Brain (organoid and tissue), 16 donors: ENCODE measurements at places on chromosomes 16 and 17.

DNA sequence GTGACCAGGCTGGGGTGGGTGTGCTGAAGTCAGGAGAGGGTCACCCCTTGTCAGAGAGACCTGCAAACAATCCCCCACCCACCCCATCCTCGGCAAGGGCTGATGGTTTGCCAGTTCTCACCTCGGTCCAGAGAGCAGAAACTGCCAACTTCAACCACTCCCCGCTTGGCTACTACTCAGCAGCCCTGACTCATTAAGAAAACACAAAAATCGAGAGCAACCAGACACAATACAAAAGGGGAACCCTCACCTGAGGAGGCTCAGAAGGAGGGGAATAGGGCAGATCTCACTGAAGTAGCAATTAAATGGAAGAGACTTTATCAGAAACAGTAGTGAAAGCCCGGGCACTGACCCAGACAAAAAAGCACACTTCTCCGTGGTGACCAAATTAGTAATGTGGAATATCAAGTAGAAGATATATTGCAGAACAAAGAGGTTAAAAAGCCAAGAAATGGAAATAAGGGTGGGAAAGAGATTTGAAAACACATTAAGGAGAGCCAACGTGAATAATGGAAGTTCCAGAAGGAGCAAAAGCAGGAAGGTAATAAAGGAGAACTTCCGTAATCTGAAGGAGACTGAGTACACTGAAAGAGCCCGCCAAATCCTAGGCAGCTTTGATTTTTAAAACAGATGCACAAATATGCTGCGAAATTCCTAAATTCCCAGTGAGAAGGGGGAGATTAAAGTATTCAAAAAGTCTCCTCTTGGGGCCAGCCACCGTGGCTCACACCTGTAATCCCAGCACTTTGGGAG lies 23.6 kb downstream of the CENPV start:
- DNase-seq: no peak

- DNase-seq: no peak
Observed at GRCh38 chr17:35865412-35866340, 3.0 kb downstream of the HEATR9 start.

DNA sequence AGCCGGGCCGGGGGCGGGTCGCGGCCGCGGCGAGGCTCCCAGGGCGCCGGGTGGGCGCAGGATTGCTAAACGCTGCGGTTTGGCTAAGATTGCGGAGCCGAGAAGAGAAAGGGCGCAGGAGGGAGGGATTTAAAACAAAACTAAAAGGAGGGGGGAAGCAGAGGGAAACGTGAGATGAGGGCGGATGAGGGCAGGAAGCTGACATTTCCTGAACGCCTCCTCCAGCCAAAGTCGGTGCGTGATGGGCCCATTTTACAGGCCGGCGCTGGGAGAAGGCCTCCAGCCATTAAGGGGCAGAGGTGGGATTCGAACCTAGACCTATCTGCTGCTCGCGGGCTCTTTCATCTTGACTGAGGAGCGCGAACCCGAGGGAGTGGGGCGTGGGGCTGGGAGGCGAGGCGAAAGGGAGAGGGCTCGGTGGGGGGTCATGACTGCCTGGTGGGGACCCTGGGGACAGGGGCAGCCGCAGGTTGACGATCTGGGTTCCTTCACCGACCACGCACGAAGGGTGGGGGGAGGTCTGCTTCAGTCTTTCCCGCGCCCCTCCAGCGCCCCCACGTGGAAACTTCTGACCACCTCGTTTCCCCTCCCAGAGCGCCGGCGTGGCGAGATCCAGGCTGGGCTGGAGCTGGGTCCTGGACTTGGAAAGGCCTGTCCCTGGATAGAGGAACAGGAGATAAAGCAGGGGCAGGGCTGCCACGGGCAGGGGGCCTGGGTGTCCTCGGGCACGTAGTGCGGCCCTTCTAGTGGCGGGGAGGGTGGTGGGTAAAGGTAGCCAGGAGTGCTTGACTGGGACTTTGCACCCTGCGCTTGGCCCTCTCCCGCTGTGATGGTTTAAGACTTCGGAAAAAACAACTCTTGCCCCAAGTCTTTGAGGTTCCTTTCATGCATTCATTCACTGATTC lies 3.8 kb upstream of the TAC4 start:
- DNase-seq: peak; percentile 63

- no peak for DNase-seq
Observed at GRCh38 chr17:11047228-11047627, 193.8 kb upstream of the SHISA6 start.

GRCh38 chr16:65071433-65072311 lies 50.2 kb downstream of the CDH11 start:
- peak; percentile 74 for DNase-seq

GRCh38 chr16:49800441-49800840 lies 55.5 kb downstream of the ZNF423 start:
- no peak for DNase-seq

DNA sequence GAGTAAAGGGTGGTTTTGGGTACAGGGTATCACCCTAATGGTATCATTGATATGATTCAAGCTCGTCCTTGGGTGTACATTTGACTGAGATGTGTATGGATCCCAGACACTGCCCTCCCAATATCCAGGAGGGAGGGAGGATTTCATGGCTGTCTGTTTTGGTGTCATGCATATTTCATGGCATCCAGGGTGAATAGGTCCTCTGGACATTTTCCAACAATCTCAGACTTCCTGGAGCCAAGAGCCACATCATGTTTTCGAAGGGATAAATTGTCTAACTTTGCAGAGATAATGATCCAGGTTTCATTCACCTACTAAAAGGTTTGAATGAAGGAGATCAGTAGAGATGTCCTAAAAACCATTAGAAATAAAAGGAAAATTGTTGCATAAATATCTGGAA lies 431.9 kb downstream of the SHISA9 start:
- no peak for DNase-seq

- DNase-seq: no peak
Observed at GRCh38 chr16:70737377-70738082, 51.7 kb upstream of the MTSS2 start.

DNA sequence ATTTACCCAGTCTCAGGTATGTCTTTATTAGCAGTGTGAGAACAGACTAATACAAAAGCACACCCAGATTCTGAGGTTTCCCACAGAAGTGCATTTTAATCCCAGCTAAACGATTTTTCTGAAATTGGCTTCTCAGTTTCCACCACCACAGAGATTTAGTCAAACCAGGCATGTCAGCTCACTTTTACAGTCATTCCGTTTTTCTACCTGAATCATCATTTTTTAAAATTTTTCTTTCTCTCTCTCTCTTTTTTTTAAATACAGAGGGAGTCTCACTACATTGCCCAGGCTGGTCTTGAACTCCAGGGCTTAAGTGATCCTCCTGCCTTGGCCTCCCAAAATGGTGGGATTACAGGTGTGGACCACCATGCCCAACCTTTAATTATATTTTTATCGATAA lies 389.1 kb downstream of the HAPSTR1 start:
- DNase-seq: no peak

DNA sequence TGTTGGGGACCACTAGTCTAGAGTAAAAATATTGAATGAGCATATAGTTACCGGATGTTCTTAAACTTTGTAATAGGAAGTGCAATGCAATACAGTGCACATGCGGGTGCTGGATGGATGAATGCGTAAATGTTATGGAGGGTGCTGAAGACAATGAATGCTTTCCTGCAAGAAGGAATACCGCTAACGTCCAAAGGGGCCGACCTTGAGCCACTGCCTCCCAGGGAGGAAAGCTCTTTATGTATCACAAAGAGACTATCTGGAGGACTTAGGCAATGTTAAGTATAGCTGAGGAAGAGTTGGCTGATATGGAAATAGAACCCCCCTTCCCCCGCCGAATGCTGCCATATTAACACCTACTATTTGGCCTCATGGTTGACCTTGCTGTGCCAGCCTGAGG lies 27.5 kb upstream of the SHCBP1 start:
- DNase-seq: no peak

- peak; percentile 86 for DNase-seq
Observed at GRCh38 chr17:35715416-35715815, 16.0 kb upstream of the RASL10B start.

- no peak for DNase-seq
Observed at GRCh38 chr17:48374650-48375230, 55.3 kb downstream of the SKAP1 start.

DNA sequence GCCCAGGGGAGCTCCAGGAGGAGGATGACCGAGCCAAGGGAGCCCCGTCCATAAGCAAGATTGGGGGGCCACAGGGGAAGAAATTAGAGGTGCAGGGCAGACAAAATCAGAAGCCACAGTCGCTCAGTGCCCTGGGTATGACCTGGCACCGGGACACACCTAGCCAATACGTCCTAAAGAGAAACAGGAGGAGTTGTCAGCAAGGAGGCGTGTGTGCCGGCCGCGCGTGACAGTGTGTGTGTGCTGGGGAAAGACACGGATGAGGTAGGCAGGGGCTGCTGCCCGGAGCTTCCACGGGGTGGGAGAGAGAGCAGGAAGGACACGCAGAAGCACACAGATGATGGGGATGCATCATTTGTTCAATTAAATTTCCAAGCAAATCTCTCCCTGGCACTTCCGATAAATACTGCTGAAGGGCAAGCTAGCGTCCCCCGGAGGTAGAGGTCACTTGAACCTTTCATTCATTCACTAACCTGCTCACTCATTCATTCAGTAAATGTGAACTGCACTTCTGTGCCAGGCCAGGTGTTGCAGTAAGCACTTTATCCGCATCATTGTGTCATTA lies 38.0 kb downstream of the C16orf95 start:
- no peak for DNase-seq

DNA sequence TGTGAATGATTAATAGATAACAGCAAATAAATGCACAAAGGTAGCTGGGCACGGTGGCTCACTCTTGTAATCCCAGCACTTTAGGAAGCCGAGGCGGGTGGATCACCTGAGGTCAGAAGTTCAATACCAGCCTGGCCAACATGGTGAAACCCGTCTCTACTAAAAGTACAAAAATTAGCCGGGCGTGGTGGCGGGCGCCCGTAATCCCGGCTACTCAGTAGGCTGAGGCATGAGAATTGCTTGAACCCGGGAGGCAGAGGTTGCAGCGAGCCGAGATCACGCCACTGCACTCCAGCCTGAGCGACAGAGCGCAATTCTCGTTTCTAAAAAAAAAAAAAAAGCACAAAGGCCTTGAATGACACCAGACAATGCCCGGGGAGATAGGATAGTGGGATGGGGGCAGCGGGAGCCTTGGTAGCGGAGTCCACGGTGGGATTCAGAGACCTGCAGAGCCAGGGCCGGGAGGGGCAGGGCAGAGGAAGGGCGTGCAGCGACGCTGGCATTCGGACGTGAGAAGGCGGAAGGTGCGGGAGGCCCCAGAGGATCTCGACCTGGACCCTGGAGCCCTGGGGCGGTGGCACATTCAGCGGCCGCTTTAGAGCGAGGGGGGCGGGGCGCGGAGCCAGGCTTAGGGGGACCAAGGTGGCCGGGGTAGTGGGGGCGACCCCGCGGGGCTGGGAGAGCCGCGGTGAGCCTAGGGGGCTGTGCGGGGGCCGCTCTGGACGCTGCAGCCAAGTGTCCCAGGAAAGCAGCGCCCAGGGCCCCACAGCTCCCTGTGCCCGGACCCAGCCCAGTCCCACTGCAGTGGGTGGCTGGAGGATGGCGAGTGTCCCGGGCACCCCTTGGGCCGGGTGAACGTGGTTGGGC lies 999 bp upstream of the FLYWCH2 start:
- no peak for DNase-seq

- DNase-seq: no peak
Observed at GRCh38 chr17:73706858-73707257, 62.6 kb upstream of the SDK2 start.

DNA sequence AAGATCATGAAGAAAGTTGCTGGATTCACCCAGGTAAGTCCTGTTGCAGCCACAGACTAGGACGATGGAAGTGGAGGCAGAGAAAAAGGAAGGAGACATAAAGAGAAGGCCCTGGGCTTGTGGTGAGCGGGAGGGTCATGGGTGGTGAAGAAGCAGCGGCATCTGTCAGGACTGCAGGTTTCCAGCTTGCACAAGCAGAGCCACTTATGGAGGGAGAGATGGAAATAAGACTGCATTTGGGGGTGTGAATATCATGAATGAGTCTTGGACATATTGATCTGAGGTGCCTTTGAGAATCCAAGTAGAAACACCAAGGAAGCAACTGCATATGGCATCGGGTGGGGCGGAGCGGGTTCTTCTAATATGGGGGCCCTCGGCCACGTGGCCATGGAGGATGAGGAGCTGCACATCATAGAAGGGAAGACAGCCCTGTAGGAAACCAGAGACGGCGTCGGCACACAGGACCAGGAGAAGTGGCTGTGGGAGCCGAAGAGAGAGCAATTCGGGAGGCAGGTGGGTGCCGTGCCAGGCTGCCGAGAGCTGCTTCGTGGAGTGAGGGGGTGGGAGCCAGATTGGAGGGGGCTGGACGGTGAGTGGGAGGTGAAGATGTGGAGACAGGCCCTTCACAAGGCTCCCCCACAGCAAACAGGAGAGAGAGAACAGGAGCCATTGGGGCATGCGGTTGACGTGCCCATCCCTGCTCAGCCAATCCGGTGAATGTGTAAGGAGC lies 243.5 kb downstream of the GSG1L start:
- DNase-seq: no peak

- DNase-seq: no peak
Observed at GRCh38 chr16:53052519-53053501, at the start of gene CHD9NB. Gene CHD9NB, minus strand, starts transcription at chr16:53052897. Its CDS starts 8,739 bp downstream, at chr16:53044158.

DNA sequence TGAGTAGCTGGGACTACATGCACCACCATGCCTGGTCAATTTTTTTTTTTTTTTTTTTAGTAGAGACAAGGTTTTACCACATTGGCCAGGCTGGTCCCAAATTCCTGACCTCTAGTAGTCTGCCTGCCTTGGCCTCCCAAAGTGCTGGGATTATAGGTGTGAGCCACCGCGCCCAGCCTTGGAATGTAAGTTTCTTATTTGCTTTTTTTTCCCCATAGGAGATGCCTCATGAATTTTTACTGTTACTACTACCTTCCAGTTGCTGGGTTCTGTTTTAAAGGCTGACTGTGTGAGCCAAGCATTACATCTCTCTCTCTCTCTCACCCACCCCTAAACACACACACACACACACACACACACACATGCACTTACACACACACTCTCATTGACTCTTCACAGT lies 112.6 kb downstream of the RGS9 start:
- DNase-seq: no peak

DNA sequence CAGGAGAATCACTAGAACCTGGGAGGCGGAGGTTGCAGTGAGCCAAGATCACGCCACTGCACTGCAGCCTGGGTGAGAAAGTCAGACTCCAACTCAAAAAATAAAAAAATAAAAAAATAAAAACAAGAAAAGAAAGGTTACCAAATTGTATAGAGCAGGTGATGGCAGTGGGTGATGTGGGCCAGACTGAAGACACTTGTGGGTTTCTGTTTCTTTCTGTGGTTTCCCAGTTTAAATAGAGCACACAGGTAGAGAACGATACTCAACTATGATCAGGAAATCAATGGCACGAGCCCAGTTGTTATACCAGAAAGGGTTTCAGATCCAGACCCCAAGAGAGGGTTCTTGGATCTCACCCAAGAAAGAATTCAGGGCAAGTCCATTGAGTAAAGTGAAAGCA lies 32.6 kb downstream of the NUBP1 start:
- DNase-seq: no peak
